Astrocyte (in vitro differentiated cells and primary cell): ENCODE measurements at places on chromosomes 12 and 14. TPM values are rescaled to one million over a fixed set of nuclear protein-coding genes. Genes with fewer than 3 reads are reported as not detected.

GRCh38 chr12:1828856-1829255 is 8.5 kb downstream of the LRTM2 start:
- DNase-seq, result no peak
- peaks cover 30% of the 10 kb centered on the region for H3K27me3 ChIP-seq
- no peak overlapping the region for H3K4me3 ChIP-seq
- H3K4me1 ChIP-seq, result no peaks in the 10 kb centered on the region
- no peak overlapping the region for H3K27ac ChIP-seq
- H3K36me3 ChIP-seq, result no peaks in the 10 kb centered on the region

ALX1 gene
- total RNA-seq, result 1.4 and 1.9 TPM in 2 replicates

- no peaks in the 10 kb centered on the region for H3K4me1 ChIP-seq
- H3K27ac ChIP-seq, result no peak overlapping the region
- H3K27me3 ChIP-seq, result no peaks in the 10 kb centered on the region
- H3K4me3 ChIP-seq, result no peak overlapping the region
These were observed 186.5 kb downstream of the CHST11 start for GRCh38 chr12:104643093-104643818.

- DNase-seq, result no peak
- H3K36me3 ChIP-seq, result no peaks in the 10 kb centered on the region
- no peaks in the 10 kb centered on the region for H3K4me1 ChIP-seq
These were observed 40.9 kb upstream of the NOS1 start for GRCh38 chr12:117402363-117402762.

ESR2 gene
- total RNA-seq, result 0.16 TPM in 1 of 2 replicates, not detected in the other

GRCh38 chr12:112164011-112164660 is 38.8 kb downstream of the TRAFD1 start:
- H3K4me3 ChIP-seq, result no peak overlapping the region
- H3K27ac ChIP-seq, result no peak overlapping the region
- DNase-seq, result no peak
- H3K4me1 ChIP-seq, result no peaks in the 10 kb centered on the region
- peaks cover 9% of the 10 kb centered on the region for H3K36me3 ChIP-seq
- H3K27me3 ChIP-seq, result no peaks in the 10 kb centered on the region

- no peak for DNase-seq
- no peak overlapping the region for H3K4me3 ChIP-seq
- H3K27me3 ChIP-seq, result no peaks in the 10 kb centered on the region
- no peaks in the 10 kb centered on the region for H3K36me3 ChIP-seq
- no peaks in the 10 kb centered on the region for H3K4me1 ChIP-seq
These were observed 75.7 kb downstream of the SCN8A start for GRCh38 chr12:51666696-51667095.

DNA sequence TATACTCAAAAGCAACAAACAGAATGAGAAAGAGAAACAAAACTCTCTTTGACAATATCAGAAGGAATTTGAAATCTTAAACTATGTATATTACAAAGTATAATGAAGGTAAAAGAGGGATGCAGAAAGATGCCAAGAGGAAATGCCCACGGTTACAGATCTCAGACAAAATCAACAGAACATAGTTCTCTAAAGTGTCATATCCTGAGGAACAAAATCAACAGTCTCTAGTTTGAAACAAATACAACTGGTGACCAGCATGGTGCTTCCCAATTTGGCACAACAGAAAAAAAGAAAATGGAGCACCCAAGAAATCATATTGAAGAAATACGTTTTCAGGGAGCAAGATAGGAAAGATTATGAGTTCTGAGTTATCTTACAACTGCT is 116.5 kb downstream of the METTL25 start:
- peak; percentile 12 for DNase-seq
- H3K27me3 ChIP-seq, result no peaks in the 10 kb centered on the region
- H3K4me3 ChIP-seq, result no peak overlapping the region
- H3K36me3 ChIP-seq, result no peaks in the 10 kb centered on the region

DNA sequence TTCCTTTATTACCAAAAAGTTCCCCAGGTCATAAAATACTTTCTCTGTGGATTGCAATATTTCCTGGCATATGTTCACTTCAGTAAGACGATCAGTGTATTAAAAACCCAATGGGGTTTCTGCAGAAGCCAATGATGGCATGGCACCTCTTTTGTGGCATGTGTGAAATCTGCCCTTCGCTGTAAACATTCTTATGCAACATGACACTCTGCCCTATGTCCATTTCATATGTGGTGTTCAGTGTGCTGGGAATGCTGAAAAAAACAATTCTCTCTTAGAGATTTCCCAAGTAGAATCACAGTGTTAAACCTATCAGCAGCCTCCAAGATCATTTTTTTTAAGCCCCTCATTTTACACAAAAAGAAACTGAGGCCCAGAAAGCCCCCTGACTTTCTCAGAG is 2.3 kb upstream of the MYBPC1 start:
- no peaks in the 10 kb centered on the region for H3K27me3 ChIP-seq
- H3K27ac ChIP-seq, result no peak overlapping the region
- no peaks in the 10 kb centered on the region for H3K36me3 ChIP-seq
- H3K4me3 ChIP-seq, result no peak overlapping the region
- no peaks in the 10 kb centered on the region for H3K4me1 ChIP-seq
- no peak for DNase-seq

DNA sequence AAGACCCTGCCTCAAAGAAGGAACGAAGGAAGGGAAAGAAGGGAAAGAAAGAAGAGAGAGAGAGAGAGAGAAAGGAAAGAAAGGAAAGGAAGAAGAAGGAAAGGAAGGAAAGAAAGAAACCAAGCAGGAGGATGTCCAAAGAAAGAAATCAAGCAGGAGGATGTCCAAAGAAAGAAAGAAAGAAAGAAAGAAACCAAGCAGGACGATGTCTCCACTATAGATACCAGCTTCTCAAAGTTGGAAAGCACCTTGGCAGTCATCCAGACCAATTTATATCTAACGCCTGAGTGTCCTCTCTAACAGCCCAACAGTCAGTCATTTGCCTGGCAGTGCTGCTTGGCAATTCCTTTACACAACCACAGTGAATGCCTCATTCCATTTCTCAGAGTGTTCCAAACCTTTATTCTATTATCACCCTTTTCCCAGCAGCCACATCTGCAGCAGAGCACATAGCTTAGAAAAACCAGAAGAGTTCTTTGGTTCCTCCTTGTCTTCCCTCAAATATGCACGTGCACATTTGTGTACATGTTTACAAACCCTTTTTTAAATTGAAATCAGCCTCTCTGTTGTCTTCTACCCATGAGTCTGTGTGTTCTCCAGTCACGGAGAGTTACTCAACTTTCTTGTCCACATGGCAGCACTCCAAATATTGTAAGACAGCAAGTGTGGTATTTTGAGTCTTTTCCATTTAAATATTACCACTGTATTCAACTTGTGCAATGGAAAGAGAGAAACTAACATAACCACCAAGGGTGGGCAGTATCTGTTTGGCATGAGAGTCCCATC is 138.4 kb downstream of the STXBP6 start:
- H3K27me3 ChIP-seq, result no peaks in the 10 kb centered on the region
- H3K36me3 ChIP-seq, result no peaks in the 10 kb centered on the region
- DNase-seq, result peak; percentile 72
- H3K4me3 ChIP-seq, result no peak overlapping the region
- H3K4me1 ChIP-seq, result no peaks in the 10 kb centered on the region

DNA sequence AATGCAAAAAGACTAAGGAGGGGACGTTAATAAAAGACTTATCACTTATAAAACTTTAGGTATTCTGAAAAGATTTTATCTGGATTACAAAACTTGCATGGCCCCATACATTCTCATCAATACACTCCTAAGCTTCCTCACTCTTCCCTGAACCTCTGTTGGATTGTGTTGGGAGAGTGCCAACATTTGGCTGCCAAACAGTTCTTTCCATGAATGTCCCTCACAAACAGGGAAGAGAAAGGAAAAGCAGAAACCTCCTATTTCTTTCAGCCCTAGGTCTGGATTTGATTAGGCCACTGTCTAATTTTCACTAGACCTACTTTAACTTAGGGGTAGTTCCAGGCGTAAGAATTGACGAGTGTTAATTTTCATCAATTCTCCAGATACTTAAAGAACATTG is 11.7 kb downstream of the PTHLH start:
- no peak overlapping the region for H3K4me3 ChIP-seq
- DNase-seq, result no peak
- H3K36me3 ChIP-seq, result peaks cover 8% of the 10 kb centered on the region
- H3K4me1 ChIP-seq, result peaks cover 11% of the 10 kb centered on the region
- no peaks in the 10 kb centered on the region for H3K27me3 ChIP-seq
- H3K27ac ChIP-seq, result no peak overlapping the region

- no peaks in the 10 kb centered on the region for H3K36me3 ChIP-seq
- H3K27ac ChIP-seq, result no peak overlapping the region
- H3K4me1 ChIP-seq, result no peaks in the 10 kb centered on the region
- H3K27me3 ChIP-seq, result no peaks in the 10 kb centered on the region
- H3K4me3 ChIP-seq, result no peak overlapping the region
These were observed 13.5 kb upstream of the SLC15A5 start for GRCh38 chr12:16291032-16291431.

DNA sequence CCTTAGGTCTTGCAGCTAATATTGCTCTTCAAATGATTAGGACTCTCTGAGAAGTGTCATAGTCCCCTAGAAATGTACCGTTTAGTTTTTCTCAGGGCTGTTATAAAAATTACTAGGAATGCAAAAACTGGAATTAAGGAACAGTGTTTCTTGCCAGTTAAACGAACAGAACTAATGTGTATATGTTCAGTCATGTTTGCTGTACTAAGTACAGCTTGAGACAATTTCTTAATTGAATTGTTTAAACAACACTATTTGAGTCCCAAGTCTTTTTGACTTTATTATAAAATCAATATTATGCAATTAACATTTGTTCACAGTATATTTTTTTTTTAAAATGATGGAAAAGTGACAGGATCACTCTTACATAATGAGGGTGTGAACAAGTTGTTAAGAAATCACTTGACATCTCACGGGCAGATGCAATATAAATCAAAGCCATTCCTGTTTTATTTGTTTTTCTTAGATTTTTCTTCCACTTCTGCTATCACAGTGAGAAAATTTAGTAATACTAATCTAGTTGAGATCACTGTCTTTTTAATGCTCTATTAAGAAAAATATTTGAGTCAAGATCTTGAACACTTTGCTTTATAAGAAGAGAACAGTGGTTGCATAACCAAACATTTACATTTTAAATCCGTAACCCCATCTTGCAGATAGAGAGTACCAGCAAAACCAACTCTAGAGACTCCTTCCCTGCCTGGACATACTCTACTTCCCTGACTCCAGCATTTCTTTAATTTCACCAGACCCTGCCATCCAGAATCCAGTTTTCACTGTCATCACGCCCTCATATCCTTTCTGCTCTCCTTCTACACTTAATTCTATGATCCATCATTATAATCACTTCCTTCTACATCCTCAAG is 140.7 kb upstream of the KITLG start:
- no peak overlapping the region for H3K27ac ChIP-seq
- DNase-seq, result no peak
- no peaks in the 10 kb centered on the region for H3K27me3 ChIP-seq
- no peaks in the 10 kb centered on the region for H3K4me1 ChIP-seq
- H3K4me3 ChIP-seq, result no peak overlapping the region

DNA sequence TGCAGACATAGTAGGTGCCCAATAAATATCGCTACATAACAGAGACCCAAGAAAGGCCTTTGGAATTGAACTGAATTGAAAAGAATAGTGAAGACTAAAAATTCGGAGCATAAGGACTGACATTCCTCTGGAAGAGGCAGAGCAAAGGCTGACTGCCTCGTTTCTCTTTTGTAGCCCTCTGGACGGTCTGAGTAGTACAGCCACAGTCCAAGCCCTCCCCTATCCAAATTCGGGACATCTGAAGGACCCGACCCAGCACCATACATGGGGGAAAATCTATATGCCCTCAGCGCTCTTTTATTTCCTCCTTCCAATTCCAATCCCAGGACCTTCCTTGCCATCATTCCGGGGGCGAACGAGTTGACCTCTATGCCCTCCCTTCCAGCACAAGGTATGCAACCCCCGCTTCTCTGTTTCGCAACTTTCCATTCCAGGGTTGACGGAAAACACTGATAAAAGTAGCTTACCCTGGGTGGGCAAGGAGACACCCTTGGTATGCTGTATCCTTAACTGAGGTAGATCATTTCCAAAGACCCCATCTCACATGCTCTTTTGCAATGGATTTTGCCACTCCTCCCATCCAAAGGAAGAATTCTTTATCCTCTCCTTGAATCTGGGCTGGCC is 127.4 kb upstream of the MAP1LC3B2 start:
- DNase-seq, result no peak
- no peaks in the 10 kb centered on the region for H3K27me3 ChIP-seq
- peaks cover 22% of the 10 kb centered on the region for H3K4me1 ChIP-seq
- H3K27ac ChIP-seq, result no peak overlapping the region
- H3K36me3 ChIP-seq, result no peaks in the 10 kb centered on the region
- H3K4me3 ChIP-seq, result no peak overlapping the region

- H3K36me3 ChIP-seq, result no peaks in the 10 kb centered on the region
- H3K27ac ChIP-seq, result no peak overlapping the region
- no peak overlapping the region for H3K4me3 ChIP-seq
- no peaks in the 10 kb centered on the region for H3K27me3 ChIP-seq
These were observed 3.5 kb upstream of the NID2 start for GRCh38 chr14:52072266-52072780.

DNA sequence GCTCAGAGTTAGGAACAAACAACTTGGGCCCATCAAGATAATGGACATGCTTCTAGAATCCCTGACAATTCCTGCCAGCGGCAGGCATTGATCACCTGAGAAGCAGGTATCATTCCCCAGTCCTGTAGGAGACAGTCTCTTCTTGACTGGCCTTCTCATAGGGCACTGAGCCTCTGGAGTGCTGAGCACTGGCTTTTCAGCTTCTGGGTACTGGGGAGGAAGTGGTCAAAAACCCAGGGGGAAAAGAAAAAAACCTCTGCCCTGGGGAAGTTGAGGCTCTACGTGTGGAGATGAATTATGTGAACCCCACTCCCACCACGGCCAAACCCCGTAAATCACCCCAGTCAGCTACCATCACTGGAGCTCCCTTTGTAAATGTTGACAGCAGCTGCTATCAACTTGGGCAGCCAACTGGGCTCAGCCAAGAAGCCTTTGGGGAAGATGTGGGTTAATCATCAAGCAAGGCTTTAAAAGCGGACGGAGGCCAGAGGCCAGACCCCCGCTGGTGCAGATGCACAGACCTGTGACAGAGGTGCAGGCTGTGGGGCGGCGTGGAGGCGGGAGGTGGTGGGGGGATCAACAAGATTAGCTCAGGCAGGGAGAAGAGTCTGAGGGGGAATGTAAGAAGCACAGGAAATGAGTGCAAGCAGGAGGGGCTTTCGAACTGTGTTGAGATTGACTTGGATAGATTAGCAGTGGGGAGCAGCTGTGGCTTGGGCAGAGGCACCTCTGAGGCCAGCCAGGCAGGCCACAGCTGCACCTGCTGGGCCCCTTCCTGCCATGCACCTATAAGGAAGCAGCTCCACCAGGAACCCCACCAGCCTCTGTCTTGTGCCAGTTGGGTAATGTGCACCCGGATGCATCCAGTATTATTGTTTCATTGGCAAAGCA is 105.4 kb upstream of the HIF1A start:
- no peak overlapping the region for H3K4me3 ChIP-seq
- H3K4me1 ChIP-seq, result peaks cover 42% of the 10 kb centered on the region
- no peaks in the 10 kb centered on the region for H3K27me3 ChIP-seq
- DNase-seq, result no peak

SLC38A4 gene
- 1.5 and 1.6 TPM in 2 replicates for total RNA-seq

GRCh38 chr14:75589931-75590330 is 11.5 kb downstream of the FLVCR2 start:
- no peak for DNase-seq
- H3K27me3 ChIP-seq, result no peaks in the 10 kb centered on the region
- H3K27ac ChIP-seq, result no peak overlapping the region
- no peaks in the 10 kb centered on the region for H3K4me1 ChIP-seq
- H3K4me3 ChIP-seq, result no peak overlapping the region
- H3K36me3 ChIP-seq, result no peaks in the 10 kb centered on the region

C1RL gene
- total RNA-seq, result 11.0 and 12.1 TPM in 2 replicates

LRRC43 gene
- total RNA-seq, result 0.72 and 0.73 TPM in 2 replicates

DPPA3 gene
- not detected in 2 replicates for total RNA-seq

CCDC175 gene
- total RNA-seq, result not detected in 2 replicates

RFX4 gene
- 0.07 TPM in 1 of 2 replicates, not detected in the other for total RNA-seq

FBXO33 gene
- total RNA-seq, result 9.4 and 10.9 TPM in 2 replicates

TMEM30B gene
- 0.36 TPM in 1 of 2 replicates, not detected in the other for total RNA-seq
